T-cell (primary cell): ENCODE measurements at places on chromosomes 7 and 10.

DNA sequence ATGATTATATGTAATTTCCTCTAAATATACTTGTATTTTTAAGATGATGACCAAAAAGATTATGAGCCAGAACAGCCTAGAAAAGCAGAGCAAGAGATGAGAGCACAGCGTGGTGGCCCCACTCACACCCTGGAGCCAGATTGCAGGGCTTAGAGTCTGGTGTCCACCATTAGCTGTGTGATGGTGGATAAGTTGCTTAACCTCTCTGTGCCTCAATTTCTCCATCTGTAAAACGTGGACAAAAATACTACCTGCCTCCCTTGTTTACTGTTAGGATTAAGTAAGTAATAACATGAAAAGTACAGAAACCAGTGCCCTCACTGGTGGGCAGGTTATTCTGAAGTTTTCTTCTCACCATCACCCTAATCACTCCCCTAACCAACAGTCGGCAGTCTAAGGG lies 212.3 kb downstream of the COBL start:
- no peak overlapping the region for H3K4me3 ChIP-seq
- no peak for DNase-seq
- no peaks in the 10 kb centered on the region for H3K4me1 ChIP-seq
- no peaks in the 10 kb centered on the region for H3K36me3 ChIP-seq
- H3K27ac ChIP-seq, result no peak overlapping the region

GRCh38 chr7:66905689-66906088 lies 15.3 kb upstream of the TMEM248 start:
- H3K4me3 ChIP-seq, result no peak overlapping the region
- H3K4me1 ChIP-seq, result no peaks in the 10 kb centered on the region
- H3K36me3 ChIP-seq, result no peaks in the 10 kb centered on the region

GRCh38 chr7:23696916-23697441 lies 13.0 kb upstream of the STK31 start:
- H3K4me1 ChIP-seq, result peaks cover 4% of the 10 kb centered on the region
- no peaks in the 10 kb centered on the region for H3K27me3 ChIP-seq
- peak; percentile 34 for DNase-seq
- no peaks in the 10 kb centered on the region for H3K36me3 ChIP-seq
- no peak overlapping the region for H3K4me3 ChIP-seq
- no peak overlapping the region for H3K27ac ChIP-seq

GRCh38 chr7:95501261-95501832 lies 15.6 kb downstream of the ASB4 start:
- no peaks in the 10 kb centered on the region for H3K27me3 ChIP-seq
- no peak overlapping the region for H3K4me3 ChIP-seq
- H3K27ac ChIP-seq, result no peak overlapping the region
- no peaks in the 10 kb centered on the region for H3K4me1 ChIP-seq
- no peak for DNase-seq

- no peak overlapping the region for H3K27ac ChIP-seq
- H3K4me3 ChIP-seq, result no peak overlapping the region
- H3K27me3 ChIP-seq, result no peaks in the 10 kb centered on the region
- H3K36me3 ChIP-seq, result no peaks in the 10 kb centered on the region
Measured at GRCh38 chr7:82699773-82700186, 256.2 kb upstream of the CACNA2D1 start.

- no peak overlapping the region for H3K4me3 ChIP-seq
- no peaks in the 10 kb centered on the region for H3K4me1 ChIP-seq
- no peaks in the 10 kb centered on the region for H3K27me3 ChIP-seq
- H3K27ac ChIP-seq, result no peak overlapping the region
- DNase-seq, result no peak
Measured at GRCh38 chr10:19629567-19629966, 186.7 kb upstream of the PLXDC2 start.

- H3K4me1 ChIP-seq, result no peaks in the 10 kb centered on the region
- H3K27ac ChIP-seq, result no peak overlapping the region
- peaks cover 2% of the 10 kb centered on the region for H3K27me3 ChIP-seq
Measured at GRCh38 chr7:945556-946255, 8.8 kb downstream of the ADAP1 start.

DNA sequence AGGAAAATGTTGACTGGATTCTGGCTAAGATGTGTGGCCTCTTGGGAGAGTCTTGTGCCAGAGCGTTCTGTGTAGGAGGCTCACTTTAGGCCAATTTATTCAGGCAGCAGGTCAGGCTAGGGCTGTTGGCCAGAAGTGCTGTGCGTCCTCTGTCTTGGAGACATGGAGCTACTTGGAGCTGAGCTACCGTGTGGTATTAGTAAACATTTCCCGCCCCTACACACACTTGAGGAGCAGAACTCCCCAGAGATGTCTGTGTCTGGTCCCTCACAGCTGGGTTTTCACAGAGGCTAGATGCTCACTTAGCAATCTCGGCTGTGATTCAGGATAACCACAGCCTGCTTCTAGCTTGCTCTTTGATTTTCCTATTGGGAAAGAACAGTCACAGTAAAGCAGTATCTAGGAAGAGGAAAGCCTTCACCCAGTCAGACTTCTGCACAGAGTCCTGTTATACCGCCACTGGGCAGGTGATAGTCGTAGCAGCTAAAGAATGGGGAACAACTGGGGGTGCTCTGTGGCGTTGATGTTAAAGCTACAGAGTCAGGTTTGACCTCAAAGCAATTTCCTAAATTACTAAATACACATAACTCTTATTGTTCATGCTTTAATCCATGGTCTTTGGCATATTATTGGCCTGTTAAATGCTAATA lies 86.7 kb downstream of the MDFIC start:
- no peak for DNase-seq
- H3K4me1 ChIP-seq, result peaks cover 47% of the 10 kb centered on the region
- H3K4me3 ChIP-seq, result peak overlapping the region; percentile 2
- peaks cover 4% of the 10 kb centered on the region for H3K36me3 ChIP-seq

DNA sequence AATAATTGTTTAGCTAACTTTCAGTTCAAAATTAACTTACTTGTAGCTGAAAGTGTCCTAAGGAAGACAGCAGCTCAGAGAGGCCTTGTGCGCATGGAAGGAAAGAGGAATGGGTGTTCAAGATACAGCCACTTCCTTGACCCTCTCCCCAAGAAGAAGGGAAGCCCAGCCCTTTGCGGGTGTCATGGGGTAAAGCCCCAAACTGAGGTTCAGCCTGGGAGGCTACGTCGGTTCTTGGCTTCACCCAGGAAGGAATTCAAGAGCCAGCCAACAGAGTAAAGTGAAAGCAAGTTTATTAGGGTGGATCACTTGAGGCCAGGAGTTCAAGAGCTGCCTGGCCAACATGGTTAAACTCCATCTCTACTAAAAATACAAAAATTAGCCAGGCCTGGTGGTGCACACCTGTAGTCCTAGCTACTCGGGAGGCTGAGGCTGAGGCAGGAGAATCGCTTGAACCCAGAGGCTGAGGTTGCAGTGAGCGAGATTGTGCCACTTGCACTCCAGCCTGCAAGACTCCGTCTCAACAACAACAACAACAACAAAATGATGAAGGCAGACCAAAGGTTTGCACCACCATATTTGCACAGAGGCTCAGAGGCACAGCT lies 15.9 kb downstream of the GPRIN2 start:
- H3K27me3 ChIP-seq, result peaks cover 12% of the 10 kb centered on the region
- DNase-seq, result no peak
- H3K4me1 ChIP-seq, result no peaks in the 10 kb centered on the region
- H3K36me3 ChIP-seq, result no peaks in the 10 kb centered on the region

DNA sequence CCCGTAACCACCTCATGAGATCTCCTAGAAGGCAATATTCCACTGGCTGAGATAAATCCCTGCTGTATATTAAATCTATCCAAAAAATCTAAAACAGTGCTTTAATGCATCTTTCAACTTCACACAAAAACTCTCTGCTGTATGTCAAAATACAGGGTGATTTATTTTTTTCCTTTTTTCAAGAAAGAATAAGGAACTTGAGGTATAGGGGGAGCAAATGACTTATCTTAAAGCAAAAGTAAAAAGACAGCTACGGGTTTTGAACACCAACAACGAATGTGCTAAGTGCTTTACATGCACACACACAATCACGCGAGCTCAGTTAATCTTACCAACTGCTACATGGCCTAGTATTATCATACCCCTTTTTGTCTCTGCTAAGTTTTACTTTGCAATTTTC lies 168.9 kb upstream of the PHF14 start:
- no peaks in the 10 kb centered on the region for H3K27me3 ChIP-seq
- no peak overlapping the region for H3K4me3 ChIP-seq
- no peaks in the 10 kb centered on the region for H3K36me3 ChIP-seq
